Right cardiac atrium (tissue), 5 donors: ENCODE measurements at places on chromosomes 7 and 10. TPM values are rescaled to one million over a fixed set of nuclear protein-coding genes. Genes with fewer than 3 reads are reported as not detected.

MINDY4 gene
- polyA plus RNA-seq: 2.3 TPM

CCDC146 gene
- polyA plus RNA-seq: 6.0 TPM

AASS gene
- polyA plus RNA-seq: 9.1 TPM

SDK1 gene
- 1.5 TPM for polyA plus RNA-seq

PNLIPRP1 gene
- polyA plus RNA-seq: 0.07 TPM

CDC14C gene
- not detected for polyA plus RNA-seq

RAPGEF5 gene
- polyA plus RNA-seq: 8.7 TPM

- no peak for DNase-seq
Observed at GRCh38 chr10:105797234-105797890, 1156.3 kb downstream of the SORCS3 start.

- DNase-seq: peak; percentile 76
Observed at GRCh38 chr7:157432957-157433576, 96.3 kb downstream of the DNAJB6 start.

- no peak for DNase-seq
Observed at GRCh38 chr10:29849126-29849833, 210.1 kb downstream of the JCAD start.

- DNase-seq: no peak
Observed at GRCh38 chr10:5317547-5318107, 47.1 kb upstream of the UCN3 start.

GRCh38 chr10:44997105-44997748 is 3.5 kb upstream of the ZNF22 start:
- DNase-seq: no peak

- DNase-seq: no peak
Observed at GRCh38 chr7:98138672-98139071, 32.0 kb downstream of the LMTK2 start.

GRCh38 chr7:148116195-148116594 is 474.4 kb upstream of the C7orf33 start:
- no peak for DNase-seq

DNA sequence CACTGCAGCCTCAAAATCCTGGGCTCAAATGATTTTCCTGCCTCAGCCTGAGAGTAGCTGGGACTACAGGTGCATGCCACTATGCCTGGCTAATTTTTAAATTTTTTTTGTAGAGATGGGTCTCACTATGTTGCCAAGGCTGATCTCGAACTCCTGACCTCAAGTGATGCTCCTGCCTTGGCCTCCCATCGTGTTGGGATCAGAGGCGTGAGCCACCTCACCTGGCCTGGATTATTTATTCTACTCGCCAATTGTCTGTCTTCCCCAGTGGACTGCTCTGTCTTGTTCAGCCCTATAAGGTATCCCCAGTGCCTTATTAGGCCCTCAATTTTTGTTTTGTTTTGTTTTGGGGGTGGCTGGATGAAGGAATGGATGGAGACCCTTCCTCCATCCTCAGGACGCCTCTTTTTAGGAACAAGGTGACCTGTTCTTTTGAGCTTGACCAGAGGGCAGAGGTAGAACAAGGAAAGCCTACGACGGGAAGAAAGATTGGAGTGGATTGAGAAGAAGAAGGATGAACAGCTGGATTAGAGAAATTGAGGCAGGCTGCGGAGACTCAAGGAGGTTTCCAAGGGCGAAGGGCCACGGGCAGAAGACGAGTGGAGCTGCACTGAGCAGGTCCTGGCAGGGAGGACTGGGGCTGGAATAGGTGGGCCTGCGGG is 541 bp upstream of the DENND10 start:
- DNase-seq: no peak

DNA sequence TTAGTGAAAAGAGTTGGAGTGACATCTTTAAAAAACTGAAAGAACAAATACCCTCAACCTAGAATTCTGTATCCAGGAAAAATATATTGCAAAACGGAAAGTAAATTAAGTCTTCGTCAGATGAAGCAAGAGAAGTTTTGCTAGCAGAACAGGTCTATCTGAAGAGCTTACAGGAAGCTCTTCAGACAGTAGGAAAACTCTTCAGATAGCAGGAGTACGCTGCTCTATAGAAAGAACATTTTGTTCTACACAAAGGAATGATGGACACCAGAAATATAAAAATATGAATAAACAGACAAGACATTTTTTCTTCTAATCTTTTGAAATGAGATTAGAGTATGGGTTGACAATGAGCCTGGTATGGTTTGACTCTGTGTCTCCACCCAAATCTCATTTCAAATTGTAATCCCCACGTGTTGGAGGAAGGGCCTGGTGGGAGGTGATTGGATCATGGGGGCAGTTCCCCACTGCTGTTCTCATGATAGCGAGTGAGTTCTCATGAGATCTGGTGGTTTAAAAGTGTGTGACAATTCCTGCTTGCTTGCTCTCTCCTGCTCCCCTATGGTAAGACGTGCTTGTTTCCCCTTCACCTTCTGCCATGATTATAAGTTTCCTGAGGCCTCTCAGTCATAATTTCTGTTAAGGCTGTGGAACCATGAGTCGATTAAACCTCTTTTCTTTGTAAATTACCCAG is 567.3 kb downstream of the AUTS2 start:
- no peak for DNase-seq

GRCh38 chr10:49735848-49736563 is 26.1 kb downstream of the OGDHL start:
- no peak for DNase-seq

- DNase-seq: no peak
Observed at GRCh38 chr7:102097601-102098161, 189.0 kb upstream of the SH2B2 start.

- DNase-seq: no peak
Observed at GRCh38 chr7:92815412-92815811, 21.0 kb downstream of the CDK6 start.

GRCh38 chr7:41059796-41060195 is 643.1 kb downstream of the INHBA start:
- DNase-seq: no peak

DNA sequence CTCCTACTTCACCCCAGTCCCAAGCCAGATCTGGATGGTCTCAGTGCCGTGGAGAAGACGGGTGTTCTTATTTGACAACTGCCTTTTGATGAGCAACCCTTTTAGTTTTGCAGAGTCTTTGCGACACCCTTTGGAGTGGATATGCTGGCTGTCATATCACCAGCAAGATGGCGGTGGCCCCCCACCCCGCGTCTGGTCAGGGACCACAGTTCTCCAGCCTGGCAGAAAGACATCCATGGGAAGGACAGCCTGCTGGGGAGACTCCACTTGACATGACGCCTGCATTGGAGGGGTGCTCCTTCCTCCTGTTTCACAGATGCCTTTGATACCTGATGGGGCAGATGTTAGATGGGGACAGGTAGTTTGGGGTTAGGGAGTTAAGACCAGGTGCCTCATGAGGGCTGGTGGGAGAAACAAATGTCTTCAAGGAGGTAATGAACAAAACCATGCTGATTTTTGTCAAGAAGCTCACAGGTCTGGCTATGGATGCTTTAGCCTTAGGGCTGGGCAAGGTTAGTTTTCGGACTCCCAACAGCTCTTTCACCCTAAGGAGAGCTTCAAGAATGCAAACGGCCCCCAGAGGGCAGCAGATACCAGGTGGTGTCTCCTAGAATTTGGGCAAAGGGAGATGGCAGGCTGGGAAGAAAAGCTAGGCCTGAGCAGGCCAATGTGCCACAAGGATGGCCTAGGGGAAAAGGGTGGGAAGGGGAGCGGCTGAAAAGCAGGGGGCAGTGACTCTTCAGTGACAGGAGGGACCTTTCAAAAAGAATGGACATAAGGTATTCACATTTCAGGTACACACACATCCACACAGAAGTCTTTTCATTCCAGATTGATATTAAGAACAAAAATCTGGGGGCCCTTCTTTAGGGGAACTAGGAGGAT is 95.2 kb downstream of the CLEC2L start:
- DNase-seq: peak; percentile 79

DNA sequence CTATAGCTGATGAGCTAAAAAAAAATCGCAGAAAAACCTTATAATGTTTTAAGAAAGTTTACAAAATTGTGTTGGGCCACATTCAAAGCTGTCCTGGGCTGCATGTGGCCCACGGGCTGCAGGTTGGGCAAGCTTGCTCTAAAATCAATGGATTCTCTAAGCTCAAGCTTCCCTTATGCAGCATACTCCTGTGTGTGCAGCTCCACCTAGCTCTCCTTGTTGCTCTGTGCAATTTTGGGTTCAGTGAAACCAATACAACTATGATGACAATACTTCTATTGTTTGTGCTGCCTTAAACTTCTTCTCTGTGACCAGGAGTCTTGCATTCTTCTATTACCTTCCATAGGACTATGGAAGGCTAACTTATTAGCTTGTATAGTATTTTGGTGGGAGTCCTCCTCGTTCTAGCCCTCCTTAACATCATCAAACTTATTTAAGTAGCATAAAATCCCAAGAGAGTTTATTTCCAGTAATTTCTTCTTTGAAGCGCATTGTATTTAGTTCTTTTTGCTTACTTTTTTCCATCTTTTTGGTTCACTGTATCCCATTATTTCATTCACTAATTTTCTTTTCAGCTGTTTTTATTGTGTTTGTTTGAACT is 170.9 kb upstream of the SMIM30 start:
- DNase-seq: no peak

GRCh38 chr10:65482848-65483247 is 1443.0 kb upstream of the LRRTM3 start:
- no peak for DNase-seq

DNA sequence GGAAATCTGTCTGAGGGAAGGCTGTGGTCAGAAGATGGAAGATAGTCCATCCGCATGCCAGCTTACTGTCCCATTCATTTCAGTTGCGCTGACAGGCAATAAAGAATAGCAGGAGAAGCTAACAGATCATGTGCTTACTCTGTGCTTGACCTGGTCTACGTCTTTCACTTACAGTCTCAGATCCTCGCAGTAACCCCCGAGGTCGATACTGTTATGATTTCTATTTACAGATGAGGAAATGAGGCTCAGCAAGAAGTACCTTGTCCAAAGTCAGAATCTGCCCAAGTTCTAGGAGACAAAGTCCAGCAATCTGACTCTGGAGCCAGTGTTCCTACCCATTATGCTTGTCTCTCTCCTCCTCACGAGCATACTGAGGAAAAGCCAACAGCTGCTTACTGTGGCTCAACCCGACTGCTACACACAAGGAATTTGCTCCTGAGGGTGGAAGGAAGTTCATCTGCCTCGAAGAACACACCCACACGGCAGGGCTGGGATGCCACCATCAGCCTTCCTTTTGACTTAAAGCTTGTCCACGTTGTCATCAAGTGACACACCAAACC is 74.2 kb downstream of the MINPP1 start:
- DNase-seq: no peak

GRCh38 chr10:92208157-92208720 is 82.6 kb downstream of the CPEB3 start:
- no peak for DNase-seq

- DNase-seq: no peak
Observed at GRCh38 chr7:117848941-117849340, 24.3 kb downstream of the CTTNBP2 start.
